Pulmonary artery endothelial cell (primary cell): ENCODE measurements at places on chromosomes 4 and X. TPM values are rescaled to one million over a fixed set of nuclear protein-coding genes. Genes with fewer than 3 reads are reported as not detected.

YY2 gene
- 1.1 and 1.6 TPM in 2 replicates for total RNA-seq

STS gene
- total RNA-seq: 1.9 and 2.3 TPM in 2 replicates

TRIM75 gene
- total RNA-seq: not detected in 2 replicates

TMEM150C gene
- total RNA-seq: 4.4 and 6.9 TPM in 2 replicates

SLC10A7 gene
- 6.9 and 12.1 TPM in 2 replicates for total RNA-seq
